Nephron progenitor cell (in vitro differentiated cells): ENCODE measurements at places on chromosomes 13 and 19.

GRCh38 chr19:40612831-40613689, 11.9 kb downstream of the LTBP4 start:
- peak; percentile 85 for DNase-seq

- DNase-seq: no peak
These were observed 6.0 kb downstream of the TMEM255B start for GRCh38 chr13:113764793-113765563.

DNA sequence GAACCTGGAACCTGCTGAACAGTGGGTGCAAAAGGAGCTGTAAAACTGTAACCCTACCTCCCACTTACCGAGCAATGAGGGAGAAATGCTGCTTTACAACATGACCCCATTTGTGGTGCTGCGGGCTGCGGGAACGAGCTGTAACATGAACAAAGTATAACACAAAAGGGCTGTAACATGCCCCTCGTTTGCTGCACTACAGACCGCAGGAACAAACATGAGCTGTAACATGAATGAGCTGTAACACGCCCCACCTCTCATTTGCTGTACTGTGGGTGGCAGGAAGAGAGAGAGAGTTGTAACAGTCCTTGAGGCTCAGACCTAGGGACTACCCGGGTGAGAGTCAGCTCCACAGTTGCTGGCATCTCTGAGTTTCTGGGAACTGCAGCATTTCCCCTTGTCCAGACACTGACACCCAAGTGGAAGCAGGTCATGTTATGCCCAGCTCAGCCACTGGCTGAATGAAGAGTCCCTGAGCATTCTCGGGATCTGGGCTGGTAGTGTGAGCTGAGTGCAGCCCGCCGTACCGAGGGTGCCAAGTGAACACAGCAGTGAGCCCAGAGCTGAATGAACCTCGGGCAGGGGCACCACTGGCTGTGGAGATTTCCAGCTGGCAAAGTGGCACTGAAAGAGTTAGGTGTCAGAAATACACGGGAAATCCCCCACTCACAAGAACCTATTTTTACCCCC, 1385.3 kb upstream of the SPRY2 start:
- no peak for DNase-seq

DNA sequence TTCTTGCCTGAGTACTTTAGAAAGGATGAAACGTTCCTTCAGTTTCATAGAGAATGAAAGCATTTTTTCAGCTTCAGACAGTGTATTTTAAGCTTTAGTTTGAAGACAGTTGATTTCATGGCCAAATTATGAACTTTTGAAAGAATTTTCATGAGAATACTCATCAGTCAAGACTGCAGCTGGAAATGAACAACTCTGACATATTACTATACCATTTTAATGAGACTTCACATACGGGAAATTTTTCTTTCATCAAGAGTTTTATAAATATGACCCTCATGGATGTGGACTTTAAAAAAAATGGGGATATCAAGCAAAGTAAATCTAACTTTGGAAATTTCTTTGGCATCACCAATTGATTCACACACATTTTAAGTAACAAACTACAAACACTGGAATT, 6.4 kb downstream of the LATS2 start:
- DNase-seq: no peak

DNA sequence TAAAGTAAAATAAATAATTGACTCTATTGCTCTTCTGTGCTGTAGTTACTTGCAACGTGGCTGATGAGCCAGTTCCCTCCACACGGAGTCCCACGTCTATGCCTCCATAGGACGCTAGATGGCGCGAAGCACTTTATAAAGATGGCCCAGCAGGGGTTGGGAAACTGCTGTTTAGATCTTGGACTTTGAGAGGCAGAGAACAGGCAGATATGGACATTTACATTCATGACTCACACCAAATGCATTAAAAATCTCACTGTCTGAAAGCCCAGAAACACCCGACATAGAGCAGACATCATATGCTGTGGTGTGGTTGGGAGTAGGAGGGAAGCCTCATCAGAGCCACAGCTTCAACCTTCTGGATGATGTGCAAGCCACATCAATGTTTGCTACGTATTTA, 643.1 kb upstream of the ARGLU1 start:
- DNase-seq: peak; percentile 80

DNA sequence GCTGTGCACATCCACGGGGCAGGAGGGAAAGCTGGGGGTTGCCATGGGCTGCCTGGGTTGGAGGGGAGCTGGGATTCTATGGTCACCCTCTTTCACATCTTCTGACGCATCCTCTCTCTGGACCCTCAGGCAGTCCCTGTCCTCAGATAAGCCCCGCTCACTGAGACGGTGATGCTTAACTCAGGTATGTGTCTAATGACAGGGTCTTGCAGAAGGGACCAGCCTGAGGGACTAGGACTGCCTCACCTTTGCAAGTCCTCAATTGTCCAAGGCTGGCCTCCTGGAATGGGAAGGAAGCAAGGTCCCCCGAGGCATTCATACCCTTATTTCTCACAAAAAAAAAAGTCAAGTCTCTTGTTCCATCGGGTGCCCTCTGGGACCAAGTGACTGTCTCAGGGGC, 37.7 kb upstream of the CCNE1 start:
- no peak for DNase-seq

GRCh38 chr13:37602733-37603381, 4.3 kb upstream of the POSTN start:
- no peak for DNase-seq

DNA sequence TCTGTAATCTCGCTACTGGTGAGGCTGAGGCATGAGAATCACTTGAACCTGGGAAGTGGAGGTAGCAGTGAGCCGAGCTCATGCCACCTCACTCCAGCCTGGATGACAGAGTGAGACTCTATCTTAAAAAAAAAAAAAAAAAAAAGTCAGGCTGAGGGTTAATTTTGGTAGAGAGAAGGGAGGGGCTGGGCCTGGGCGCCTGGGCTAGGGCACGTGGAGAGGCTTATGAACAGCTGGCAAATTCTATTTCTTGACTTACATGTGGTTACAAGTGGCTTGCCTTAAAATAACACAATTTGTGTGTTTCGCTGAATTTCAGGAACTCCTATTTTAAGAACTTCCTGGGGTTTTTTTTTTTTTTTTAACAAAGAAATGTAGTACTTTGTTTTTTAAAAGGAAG, 47.6 kb upstream of the MAP3K10 start:
- DNase-seq: no peak

- DNase-seq: peak; percentile 45
These were observed 67.6 kb upstream of the TDRD3 start for GRCh38 chr13:60329221-60329923.

DNA sequence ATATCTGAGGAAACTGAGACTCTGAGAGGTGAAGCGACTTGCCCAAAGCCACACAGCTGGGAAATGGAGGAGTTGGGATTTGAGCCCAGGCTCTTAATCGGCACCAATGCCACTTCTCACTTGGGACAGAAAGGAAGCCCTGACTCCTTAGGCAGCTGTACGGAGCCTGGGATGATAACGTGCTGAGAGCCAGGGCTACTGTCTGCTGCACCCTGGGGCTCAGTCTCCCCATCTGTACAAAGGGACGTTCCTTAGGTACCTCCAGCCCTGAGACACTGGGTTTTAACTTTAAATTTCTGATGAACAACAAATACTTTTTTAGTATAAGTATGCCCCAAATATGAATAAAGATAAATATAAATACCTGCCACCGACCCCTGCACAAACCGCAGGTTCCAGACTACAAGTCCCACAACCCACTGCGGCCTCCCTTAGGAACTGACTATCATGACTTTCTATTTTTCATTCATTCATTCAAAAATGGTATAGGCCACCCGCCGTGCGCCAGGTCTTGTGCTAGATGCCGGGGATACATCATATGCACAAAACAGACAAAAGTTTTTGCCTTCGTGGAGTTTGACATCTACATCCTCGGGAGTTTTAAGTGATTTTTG, 776 bp upstream of the NCLN start:
- peak; percentile 65 for DNase-seq

DNA sequence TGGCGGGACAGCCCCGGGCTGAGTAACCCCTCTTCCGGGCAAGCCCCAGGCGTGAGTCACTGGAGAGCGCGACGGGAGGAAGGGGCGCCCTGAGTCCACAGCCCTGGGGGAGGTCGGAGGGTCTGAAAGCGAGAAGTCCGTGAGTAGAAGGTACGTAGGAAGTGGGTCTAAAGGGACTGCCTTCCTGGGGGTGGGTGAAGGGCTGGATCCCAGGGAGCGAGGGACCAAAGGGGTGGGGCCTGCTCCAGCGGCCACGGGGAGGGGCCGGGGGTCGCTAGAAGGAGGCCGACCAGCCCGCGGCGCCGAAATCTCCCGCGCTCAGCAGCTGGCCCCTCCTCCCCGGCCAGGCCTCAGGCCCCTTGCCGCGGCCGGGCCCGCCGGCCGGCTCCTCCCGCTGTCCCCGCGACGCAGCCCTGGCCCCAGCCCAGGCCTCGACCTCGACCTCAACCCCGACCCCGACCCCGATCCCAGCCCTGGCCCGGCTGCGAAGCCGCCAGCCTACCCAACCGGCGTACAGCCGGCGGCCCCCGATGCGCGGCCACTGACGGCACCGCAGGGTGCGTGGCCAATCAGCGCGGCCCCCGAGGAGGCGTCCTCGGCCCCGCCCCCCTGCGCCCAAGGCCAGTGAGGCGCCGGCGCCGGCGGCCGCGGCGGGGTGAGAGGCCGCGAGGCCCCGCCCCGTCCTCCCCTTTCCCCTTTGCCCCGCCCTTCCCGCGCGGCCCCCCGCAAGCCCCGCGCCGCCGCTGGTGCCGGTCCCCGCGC, 22.6 kb downstream of the IPO5 start:
- peak; percentile 96 for DNase-seq

DNA sequence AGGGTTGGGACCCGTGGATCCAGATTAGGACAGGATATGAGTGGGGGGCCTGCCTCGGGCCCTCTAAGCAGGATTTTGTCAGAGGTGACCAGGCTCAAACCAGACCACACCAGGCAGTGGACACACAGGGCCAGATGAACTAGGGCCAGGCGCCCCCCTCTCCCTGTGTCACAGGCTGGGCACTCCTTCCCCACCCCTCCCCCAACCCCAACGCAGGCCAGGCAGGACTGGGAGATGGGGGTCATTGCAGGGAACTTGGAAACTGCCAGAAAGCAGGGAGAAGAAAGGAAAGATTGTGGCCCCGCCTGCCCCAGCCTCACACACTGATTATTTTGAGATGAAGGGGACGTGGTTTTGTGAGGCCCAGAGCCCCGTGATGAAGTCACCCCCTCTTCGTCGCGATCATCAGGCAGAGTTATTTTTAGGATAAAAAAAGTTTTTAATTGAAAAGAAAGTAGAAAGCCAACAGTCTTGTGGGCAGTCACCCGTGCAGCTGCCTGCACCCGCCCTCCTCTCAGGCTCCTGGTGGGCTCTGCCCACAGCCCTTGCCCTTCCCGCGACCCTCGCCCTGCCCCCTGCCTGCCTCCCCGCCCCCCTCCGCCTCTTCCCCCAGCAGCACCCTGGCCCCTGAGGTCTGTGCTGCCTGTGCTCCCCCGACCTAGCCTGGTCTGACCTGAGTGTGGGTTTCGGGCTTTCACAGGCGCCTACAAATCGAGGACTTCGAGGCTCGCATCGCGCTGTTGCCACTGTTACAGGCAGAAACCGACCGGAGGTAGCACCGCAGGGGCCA, 1.9 kb upstream of the YJEFN3 start:
- DNase-seq: no peak

- no peak for DNase-seq
These were observed 8.0 kb upstream of the TMEM160 start for GRCh38 chr19:47056411-47056810.

- DNase-seq: no peak
These were observed 63.1 kb downstream of the SLITRK1 start for GRCh38 chr13:83819156-83819555.

GRCh38 chr19:40304306-40304705, 19.2 kb upstream of the AKT2 start:
- DNase-seq: no peak

- DNase-seq: no peak
These were observed 406.3 kb downstream of the COG6 start for GRCh38 chr13:40061466-40062450.

DNA sequence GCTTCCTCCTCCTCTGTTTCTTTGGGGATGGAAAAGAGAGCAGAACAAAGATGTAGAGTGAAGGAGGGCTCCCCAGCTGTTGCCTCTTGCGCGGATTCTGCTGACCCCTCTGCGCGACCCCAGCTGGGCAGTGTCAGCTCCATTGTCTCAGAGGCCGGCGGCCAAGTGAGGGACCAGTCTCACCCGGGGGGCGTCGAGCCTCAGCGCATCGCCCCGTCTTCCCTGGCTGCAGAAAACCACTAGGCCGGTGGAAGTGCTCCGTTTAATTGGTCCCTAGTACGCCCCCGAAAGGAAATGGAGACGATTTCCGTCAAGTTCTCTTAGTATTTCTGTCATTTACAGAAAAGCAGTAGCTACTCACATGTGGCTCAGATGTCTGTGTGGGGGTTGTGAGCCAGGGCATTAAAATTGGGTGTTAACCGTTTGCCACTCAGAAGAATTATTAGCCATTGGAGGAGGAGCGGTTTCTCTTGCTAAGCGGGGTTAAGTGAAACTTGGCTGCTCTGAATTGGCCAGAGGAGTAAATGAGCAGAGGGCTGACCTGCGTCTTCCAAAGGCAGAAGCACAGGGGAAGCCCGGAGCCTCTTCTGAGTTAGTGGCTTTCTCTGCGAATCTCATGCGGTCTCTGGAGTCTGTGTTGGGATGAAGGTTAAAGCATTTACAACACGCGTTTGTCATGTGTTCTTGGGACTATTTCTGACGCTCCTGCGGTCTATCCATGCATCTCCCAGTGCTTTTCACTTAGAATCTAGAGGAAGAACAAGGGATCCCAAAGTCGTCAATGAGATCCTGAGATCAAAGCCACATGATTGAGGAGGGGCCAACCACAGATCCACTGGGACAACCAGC, 132.8 kb upstream of the MYO16 start:
- DNase-seq: peak; percentile 50

DNA sequence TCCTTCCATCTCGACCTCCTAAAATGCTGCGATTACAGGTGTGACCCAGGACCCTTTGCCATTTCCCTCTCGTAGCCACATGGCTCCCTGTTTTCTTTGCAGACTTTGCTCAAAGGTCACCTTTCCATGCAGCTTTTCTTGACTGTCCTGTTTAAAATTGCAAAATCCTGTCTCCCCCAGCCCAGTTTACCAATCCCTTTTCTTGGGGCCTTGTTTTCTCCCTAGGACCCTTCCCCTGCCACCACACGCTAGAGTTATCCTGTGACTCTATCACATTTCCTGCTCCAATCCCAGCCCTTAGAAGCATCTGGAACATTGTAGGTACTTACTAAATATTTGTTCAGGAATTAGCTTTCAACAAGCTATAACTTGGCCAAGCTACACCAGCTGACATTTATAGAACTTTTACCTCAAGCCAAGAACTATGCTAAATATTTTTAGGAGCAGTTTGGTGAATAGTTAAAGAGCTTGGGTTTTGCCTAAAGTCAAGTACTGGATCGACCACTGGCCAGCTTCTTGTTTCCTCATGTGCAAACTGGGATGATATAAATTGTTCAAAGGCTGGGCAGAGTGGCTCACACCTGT, 9.1 kb upstream of the SERTAD3 start:
- no peak for DNase-seq
